Heart left ventricle (tissue), 16 donors: ENCODE measurements at places on chromosomes 5 and 9.

DNA sequence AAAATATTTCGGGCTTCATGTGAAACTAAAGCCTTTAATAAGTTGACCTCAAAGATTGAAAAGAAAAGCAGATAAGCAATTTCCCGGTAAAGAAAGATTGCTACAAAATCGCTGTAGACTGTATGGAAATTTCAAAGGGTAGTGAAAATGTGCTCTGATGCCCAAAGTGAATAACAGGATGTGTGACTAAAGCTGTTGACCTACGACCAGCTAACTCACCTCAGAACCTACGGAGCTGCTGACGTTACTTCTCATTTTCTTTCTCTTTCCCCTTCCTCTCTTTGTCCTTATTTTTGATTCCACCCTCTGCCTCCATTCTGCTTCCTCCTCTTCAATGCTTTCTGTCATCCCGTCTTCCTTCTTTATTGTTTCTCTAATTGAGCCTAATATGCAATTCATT lies 103.2 kb downstream of the PDE4D start:
- DNase-seq: no peak

- DNase-seq: no peak
Measured at GRCh38 chr5:175603987-175604739, 53.7 kb upstream of the HRH2 start.

DNA sequence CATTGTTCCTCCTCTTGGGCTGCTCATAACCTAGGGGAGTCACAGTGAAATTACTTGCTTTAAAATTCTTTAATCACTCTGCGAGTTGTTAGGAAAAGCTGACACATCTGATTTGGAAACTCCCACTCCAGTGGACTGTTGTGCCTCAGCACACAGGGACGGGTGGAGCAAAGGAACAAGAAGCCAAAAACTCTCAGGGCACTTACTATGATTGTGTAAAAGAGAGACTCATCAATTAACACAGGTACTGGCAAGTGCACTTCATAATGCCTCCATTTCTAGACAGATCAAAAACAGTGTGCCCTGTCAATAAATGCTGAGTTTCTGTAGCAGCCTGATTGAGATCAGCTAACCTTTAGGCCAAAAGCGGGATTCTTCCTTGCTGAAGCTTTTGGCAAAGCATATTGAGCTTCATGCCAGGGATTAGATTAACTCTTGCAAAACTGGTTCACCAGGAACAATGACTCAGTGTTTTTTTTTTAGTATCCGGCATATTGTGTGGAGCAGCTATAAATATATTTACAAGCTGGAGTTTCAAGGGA lies 55.9 kb downstream of the TMC1 start:
- DNase-seq: no peak

- no peak for DNase-seq
Measured at GRCh38 chr5:61965490-61965889, 340.5 kb upstream of the KIF2A start.

DNA sequence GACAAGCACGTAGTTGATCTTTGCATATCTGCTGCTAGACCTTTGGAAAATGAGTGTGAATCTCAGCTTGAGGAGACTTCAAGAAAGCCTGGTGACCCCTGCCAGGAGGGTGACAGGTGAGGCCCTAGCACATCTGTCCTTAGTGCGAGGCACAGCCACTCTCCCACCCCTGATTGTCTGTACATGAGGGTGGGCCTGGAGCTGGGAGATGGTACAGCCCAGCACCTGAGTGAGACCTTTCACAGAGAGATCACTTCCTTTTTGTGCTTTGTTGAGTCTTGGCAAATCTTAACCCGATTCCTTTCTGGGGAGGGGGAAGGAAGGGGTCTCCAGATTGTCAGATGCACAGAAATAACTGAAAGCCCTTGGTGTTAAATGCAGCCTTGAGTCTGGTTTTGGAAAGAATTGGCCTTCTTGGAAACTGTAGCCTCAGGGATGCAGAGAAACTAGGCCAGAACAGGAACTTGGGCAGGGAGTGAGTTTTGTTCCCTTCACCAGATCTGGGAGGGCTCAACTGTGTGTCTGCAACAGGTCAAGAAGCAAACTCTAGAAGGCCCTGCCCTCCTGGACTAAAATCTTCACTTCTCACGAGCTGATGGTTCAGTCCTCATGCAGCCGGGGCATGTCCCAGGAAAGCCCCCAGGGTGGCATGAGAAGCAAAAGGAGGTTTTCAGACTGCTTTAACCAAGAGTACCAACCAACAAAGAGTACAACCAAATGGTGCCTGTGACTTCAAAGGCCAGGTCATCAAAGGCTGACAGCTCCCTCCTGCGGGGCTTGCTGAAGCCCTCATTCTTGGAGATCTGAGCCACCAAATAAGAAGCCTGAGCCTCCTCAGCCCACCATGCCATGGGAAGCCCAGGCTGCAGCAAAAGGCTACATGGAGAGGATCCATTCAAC lies 20.8 kb upstream of the SEMA4D start:
- no peak for DNase-seq

DNA sequence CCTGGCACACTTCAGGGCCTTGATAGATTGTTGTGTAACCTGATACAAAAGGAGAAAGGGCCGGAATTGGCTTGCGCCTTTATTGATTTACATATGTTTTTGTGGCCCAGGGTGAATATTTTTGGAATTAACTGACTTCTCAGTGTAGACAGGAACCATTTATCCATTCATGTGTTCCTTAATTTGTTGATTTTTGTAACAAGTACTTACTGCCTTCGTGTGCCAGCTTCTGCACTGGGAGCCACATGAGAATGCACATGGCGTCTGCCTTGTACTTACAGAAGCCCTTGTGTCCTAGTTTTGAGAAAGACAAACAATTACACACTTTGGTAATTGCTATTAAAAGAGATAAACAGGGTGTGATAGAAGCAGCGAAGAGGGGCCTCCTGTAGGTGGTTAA lies 26.4 kb downstream of the EHMT1 start:
- DNase-seq: no peak

DNA sequence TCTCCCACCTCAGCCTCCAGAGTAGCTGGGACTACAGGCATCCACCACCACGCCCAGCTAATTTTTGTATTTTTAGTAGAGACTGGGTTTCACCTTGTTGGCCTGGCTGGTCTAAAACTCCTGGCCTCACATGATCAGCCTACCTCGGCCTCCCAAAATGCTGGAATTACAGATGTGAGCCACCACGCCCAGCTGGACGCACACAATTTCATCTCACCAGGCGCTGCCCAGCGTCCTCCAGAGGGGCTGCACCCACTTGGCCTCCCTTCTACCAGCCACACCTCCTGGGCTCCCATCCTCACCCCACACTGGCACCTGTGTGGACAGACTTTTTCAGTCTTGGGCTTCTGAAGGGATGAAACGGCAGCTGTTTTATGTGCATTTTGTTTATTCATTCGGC lies 3.8 kb upstream of the EXOC3 start:
- DNase-seq: no peak

DNA sequence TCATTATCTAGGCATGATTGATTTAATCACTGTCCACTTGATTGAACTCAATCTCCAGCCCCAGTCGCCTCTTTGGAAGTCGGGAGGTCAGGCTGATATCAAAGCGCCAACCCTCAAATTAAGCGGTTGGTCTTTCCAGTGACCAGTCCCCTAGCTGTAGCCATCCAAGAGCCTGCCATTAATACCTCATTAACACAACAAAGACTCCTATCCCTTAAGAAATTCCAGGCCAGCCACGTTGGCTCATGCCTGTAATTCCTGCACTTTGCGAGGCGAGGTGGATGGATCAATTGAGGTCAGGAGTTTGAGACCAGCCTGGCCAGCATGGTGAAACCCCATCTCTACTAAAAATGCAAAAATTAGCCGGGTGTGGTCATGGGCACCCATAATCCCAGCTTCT lies 27.4 kb upstream of the GCNT1 start:
- no peak for DNase-seq

DNA sequence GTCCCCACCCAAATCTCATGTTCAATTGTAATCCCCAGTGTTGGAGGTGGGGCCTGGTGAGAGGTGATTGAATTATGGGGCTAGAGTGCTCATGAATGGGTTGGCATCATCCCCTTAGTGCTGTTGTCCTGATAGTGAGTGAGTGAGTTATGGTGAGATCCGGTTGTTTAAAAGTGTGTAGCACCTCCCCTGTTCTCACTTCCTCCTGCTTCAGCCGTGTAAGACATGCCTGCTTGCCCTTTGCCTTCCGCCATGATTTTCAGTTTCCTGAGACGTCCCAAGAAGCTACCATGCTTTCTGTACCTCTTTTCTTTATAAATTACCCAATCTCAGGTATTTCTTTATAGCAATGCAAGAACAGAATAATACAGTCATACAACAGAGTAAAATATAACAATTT lies 742 bp upstream of the LECT2 start:
- DNase-seq: no peak

- peak; percentile 59 for DNase-seq
Measured at GRCh38 chr9:112174222-112174964, 704 bp downstream of the SUSD1 start.

GRCh38 chr9:121735065-121735792 lies 83.8 kb downstream of the DAB2IP start:
- DNase-seq: no peak

DNA sequence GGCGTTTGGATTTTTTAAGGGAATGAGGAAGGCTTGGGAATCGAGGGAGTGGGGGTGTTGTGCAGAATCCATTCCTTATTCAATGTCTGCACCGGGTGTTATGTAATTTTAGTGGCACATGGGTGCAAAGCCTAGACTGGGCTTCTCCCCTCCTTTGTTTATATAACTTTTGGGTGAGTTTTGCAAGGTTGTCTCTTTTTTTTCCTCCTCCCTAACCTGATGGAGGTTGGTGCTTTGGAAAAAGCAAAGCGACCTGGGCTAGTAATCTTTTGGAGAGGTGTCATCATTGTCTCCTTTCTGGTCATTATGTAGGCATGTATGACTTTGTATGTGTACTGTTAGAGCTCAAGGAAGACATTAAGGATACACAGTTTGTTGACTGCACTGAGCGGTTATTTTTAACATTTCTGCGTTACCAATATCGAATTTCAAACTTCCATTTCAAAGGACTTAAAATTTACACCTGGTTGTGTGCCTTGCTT lies 3.1 kb downstream of the SMARCA2 start:
- no peak for DNase-seq

GRCh38 chr9:105255421-105255820 lies 11.0 kb downstream of the SLC44A1 start:
- no peak for DNase-seq

GRCh38 chr5:57850109-57850508 lies 367.5 kb upstream of the ACTBL2 start:
- DNase-seq: no peak

GRCh38 chr9:18976709-18977531 lies 56.1 kb downstream of the SAXO1 start:
- no peak for DNase-seq

GRCh38 chr9:71767776-71768321 lies 464 bp downstream of the CEMIP2 start:
- no peak for DNase-seq

- DNase-seq: no peak
Measured at GRCh38 chr5:124131466-124131865, 615.0 kb downstream of the ZNF608 start.

GRCh38 chr5:493119-493701 lies 31.0 kb downstream of the SLC9A3 start:
- DNase-seq: no peak

GRCh38 chr9:90778746-90779145 lies 22.9 kb upstream of the SYK start:
- DNase-seq: no peak

DNA sequence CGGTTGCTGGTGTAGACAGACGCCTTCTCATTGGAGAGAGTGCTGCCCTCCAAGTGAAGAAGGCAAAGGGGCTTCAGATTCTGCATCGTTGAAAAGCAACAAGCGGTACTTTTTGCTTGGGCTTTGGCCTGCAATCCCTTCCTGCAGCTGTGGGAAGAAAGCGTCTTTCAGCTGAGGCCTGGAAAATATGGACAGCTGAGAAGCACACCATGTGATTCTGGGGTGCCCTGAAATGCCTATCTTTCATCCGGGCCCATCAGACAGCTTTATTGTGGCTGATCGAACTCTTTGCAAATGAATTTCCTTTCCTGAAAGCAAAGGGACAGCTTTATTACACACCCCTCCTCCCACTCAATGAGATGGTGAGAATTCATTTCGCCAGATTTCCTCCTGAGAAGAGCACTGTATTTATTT lies 74.0 kb downstream of the NSG2 start:
- DNase-seq: no peak

DNA sequence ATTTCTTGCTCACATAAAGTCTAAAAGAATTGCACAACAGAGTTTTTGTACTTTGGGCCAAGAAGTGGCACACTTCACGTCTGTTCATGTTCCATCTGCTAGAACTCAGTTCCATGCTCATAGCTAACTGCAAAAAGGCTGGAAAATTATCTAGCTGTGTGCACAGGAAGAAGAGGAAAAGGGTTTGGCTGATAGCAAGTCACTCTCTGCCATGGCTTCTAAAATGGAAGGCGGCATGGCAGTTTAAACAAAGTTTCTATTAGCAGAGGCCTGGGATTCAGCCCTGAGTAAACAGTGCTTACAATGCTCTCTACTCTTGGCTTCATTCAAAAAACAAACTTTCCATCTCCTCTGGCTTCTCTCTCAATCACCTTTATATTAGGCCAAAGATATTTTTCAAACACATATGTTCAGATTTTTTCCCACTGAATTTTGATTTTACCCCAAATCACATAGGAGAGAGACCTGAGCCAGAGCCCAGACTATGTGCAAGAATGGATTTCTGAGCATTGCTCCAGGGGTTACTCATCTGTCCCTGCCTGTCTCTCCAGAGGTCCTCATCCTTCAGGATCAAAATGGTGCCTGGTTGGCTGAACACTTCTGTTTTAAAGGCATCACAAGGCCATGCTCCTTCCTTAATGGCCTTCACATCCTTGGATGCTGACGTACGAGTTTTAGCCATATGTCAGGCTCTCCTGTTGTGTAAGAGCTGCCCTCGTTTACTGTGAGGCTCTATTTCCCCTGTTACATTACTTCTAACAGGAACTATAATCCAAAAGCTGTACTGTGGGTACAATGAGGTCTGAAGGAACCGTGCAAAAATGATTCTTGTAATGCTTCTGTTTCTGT lies 226.6 kb downstream of the SAXO1 start:
- DNase-seq: no peak

DNA sequence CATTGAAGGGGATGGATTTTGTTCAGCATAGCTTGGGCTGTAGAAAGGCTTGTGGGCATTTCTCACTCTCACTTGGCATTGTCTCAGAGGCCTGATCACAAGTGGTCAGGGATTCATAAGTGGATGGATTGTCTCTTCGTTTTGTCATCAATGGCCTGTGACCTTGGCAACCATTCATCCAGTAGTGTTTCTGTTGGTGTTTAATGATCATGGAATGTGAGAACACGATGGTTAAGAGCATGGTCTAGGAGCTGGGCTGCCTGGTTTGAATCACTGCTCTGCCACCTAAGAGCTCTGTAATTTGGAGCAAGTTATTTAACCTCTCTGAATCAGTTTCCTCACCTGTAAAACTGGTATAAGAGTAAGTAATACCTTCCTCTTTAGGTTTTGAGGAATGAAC lies 430.1 kb upstream of the MEF2C start:
- no peak for DNase-seq

GRCh38 chr5:60332244-60333004 lies 367.5 kb downstream of the DEPDC1B start:
- DNase-seq: no peak

- DNase-seq: peak; percentile 78
Measured at GRCh38 chr5:179284751-179285631, 60.3 kb downstream of the ADAMTS2 start.

- DNase-seq: no peak
Measured at GRCh38 chr5:158264264-158264663, 405.3 kb upstream of the CLINT1 start.
